ENCODE measurements at places on chromosomes 5 and 9.

- peak; percentile 6 for DNase-seq
These were observed 80.3 kb downstream of the RXRA start for GRCh38 chr9:134406366-134407120.

- DNase-seq = no peak
These were observed 18.8 kb upstream of the RGS3 start for GRCh38 chr9:113444736-113445135.

DNA sequence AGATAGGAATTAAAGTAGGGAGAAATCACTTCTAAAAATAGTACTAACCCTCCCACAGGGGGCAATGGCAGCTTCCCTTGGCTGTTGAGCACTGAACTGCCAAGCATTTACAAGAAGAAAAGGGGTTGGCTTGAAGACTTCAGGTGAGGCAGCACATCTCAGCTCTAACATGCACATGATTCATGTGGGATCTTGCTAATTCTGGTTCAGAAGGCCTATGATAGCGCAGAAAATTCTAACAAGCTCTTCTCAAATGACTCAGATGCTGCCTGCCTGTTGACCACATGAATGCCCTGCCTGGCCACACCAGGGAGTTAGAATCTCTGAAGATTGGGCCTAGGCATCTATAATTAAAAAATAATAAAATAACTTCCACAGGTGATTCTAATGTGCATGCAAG is 22.6 kb downstream of the CD180 start:
- DNase-seq = no peak

- no peak for DNase-seq
These were observed 247.3 kb downstream of the MAN2A1 start for GRCh38 chr5:109936996-109937395.

DNA sequence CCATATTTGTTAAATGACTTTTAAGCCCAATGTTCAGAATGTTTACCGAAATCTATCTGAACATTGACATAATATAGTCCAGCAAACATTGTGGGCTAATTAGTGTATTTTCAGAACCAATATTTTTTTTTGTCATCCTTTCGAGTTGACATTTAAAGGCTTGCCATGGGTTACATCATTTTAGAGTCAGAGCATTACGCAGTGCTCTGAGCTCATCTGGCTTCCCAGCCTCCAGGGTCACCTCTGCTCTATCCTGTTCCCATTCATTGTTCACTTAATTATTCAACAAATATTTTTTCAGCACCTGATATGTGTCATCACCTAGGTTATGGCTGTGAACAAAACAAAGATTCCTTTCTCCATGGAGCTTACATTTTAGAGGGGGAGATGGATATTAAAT is 80.2 kb downstream of the SREK1 start:
- DNase-seq = no peak

DNA sequence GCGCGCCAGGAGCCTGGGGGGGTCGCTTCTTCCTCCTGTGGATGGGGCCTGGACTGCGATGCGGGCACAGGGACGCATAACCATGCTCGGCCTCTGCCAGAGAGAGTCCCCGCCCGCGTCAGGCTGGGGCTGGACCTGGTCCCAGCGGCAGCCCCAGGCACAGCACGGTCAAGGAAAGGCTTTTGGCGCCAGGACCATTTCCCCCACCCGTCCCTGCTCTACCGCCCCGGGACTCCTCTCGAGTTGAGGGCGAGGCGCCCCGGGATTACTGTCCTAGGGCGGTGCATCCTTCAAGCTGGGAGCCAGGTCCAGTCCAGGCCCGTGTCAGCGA is 341 bp downstream of the MXD3 start:
- no peak for DNase-seq

Measured in DMS79 (cell line).